HCT116 (cell line): ENCODE measurements at places on chromosomes 12 and 14. TPM values are rescaled to one million over a fixed set of nuclear protein-coding genes. Genes with fewer than 3 reads are reported as not detected.

SERPINA10 gene
- not detected for total RNA-seq

- no peak for DNase-seq
- no peaks in the 10 kb centered on the region for H3K36me3 ChIP-seq
- no peak within 1 kb of the TSS for H3K27ac ChIP-seq
- H3K27me3 ChIP-seq = no peaks in the 10 kb centered on the region
Measured at GRCh38 chr12:57611108-57611826, at the start of gene ARHGEF25. TSS of gene ARHGEF25 (plus strand) at chr12:57611435. CDS start at chr12:57611895, 460 bp downstream.

- H3K27me3 ChIP-seq = no peaks in the 10 kb centered on the region
- H3K4me3 ChIP-seq = no peak overlapping the region
- H3K27ac ChIP-seq = no peak overlapping the region
Measured at GRCh38 chr12:47910981-47911380, 6.2 kb upstream of the VDR start.

DNA sequence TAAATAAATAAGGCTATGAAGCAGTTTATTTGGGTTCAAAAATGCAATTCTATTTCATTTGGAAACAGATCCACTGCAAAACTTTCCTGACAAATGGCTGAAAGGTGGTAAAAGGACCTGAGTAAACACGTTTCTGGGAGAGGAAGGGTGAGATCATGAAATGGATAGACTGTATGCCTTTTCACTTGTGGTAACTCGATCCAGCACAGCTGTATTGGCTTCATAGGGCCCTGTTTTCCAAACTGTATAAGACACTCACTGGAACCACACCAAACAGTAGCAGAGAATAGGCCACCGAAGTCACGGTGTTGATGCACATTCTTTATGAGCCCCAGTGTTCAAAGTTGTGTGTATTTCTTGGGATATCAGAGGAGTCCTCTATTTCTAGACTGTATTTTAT is 325.2 kb upstream of the DIO2 start:
- no peak overlapping the region for H3K4me3 ChIP-seq
- no peaks in the 10 kb centered on the region for H3K4me1 ChIP-seq
- no peaks in the 10 kb centered on the region for H3K27me3 ChIP-seq
- no peaks in the 10 kb centered on the region for H3K36me3 ChIP-seq

DNA sequence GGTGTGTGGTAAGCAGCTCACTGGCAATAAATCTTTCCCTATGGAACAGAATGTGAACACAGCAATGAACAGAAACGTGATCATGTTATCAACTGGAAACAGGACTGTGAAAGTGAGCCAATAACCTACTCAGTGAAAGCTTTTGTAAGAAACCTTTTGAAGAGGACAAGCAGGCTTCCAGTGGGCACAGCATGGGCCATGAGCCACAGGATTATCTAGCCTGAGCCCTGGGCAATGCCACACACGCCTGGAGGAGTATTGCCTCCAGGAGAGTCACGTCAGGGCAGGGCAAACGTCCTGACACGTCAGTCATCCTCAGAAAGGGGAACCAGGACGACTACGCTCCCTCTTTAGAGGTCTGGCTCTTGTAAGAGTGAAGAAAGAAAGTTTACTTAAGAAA is 32.3 kb downstream of the NRDE2 start:
- peaks cover 27% of the 10 kb centered on the region for H3K36me3 ChIP-seq
- DNase-seq = no peak

DNA sequence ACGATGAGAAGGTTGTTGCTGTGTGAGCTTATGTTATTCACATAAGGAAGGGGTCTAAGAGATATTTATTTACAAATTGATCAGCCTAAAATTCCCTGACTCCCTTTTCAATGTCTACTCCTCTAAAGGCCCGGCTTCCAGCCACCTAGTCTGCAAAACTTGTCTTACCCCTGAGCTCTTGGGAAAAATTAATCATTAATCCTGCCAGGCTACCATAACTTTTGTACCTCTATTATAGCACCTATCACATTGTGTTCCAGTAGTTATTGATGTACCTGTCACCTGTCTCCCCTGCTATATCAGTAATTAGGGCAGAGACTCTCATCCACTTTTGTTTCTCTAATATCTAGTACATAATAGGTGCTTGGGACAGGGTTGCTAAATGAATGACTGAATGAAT is 29.3 kb upstream of the FRS2 start:
- no peak overlapping the region for H3K4me3 ChIP-seq
- no peak overlapping the region for H3K27ac ChIP-seq
- no peak for DNase-seq
- H3K27me3 ChIP-seq = no peaks in the 10 kb centered on the region
- H3K36me3 ChIP-seq = no peaks in the 10 kb centered on the region
